ENCODE measurements at places on chromosomes 3 and 15. TPM values are rescaled to one million over a fixed set of nuclear protein-coding genes. Genes with fewer than 3 reads are reported as not detected.
A peak's percentile ranks its signal among the peaks of the same experiment; 100 is the strongest.

DNA sequence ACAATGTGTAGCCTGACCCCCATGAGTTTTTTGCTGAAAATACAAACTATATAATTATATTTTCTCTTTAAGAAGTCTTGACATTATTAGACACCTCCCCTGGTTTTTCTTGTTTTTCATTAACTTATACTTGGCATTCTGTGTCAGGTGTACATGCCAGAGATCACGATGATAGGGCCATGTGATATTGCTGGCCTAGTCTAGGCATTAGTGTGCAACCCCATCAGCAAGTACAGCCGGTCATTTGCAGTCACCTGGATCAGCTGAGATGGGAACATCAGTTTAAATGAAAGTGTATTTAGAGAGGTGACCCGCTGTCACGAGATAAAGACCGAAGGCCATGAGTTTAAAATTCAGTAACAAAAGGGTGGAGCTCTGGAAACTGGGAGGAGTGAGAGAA is 12.6 kb upstream of the SPPL2A start:
- no peak for DNase-seq

The CHRNA7 gene
- 3.8 TPM for total RNA-seq

DNA sequence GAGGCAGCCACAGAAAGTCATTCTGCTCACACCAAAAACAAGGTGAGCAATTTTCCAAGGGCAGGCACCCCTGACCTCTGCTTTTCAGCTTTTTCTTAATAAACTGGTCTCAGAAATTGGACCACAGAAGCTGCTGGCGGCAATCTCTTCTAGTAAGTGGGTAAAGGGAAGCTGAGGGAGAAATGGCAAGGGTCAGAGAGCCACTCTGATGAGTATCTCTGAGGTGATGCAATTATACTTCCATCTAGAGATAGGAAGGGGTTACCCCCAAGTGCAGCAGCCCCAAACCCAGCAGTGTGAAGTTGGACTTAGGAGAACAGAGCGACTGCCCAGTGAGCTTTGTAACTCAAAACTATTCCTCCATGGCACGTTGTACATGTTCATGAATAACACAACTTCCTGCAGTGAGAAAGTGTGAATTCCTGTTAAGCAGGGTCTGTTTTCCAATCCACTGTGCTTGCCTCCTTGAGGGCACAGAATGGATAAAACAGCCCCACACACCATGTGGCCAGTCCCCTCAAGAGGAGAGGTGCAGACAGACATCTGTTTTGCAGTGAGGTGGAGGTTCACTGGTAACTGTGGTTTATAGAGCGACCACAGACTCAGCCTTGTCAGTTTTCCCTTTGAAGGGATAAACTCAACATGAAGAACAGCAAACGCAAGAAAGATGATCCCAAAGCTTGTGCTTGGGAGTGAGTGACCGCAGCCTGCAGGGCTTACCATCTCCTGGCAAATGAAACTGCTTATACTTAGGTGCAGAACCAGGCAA is 683.4 kb upstream of the CFAP20DC start:
- no peak for DNase-seq

- DNase-seq = no peak
Observed at GRCh38 chr3:10601151-10601856, 95.9 kb upstream of the ATP2B2 start.

DNA sequence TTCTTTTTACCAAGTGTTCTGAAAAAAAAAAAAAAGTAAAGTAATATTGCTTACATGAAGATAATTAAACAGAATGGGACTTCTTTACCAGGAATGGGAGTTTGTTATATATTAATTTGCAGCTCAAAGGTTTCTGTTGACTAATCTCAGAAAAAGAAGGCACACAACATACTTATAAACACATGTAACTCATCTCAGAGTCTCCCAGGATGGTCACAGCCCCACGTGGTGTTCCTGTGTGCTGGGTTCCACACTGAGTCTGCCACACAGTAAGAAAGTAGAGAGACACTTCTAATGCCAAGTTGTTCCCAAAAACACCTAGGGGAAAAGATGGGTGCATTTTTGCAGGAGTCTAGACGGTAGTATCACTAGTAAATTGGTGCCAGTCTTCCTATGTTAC is 116.7 kb upstream of the ICE2 start:
- DNase-seq = no peak

- peak; percentile 42 for DNase-seq
Observed at GRCh38 chr3:193788189-193788991, 195.4 kb downstream of the OPA1 start.

The CLDN1 gene
- 15.1 TPM for total RNA-seq

DNA sequence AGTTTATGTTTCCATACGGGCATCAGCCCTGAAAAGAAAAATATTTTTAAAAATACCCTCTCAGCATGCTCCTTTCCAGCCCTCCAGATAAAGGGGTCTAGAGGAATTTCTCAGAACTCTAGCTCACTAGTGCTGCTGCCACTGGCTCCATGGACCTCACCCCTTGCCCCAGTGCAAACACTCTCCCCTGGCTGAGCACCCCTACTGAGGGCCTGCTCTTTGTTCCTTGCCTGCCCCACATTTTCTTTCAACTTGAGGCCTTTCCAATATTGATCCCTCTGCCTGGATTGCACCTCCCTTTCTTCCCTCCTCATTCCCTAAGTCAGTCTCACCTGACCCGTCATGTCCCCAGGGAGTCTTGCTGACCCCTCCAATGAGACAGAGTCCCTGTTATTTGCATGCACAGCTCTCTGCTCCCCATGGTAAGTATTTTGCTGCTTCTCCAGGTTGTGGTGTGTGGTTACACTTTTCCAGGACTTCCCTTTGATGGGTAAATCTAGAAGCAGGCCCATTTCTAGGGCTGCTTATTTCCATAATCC is 196.5 kb downstream of the EPHB1 start:
- no peak for DNase-seq

GRCh38 chr3:187694801-187695200 is 7.6 kb downstream of the RTP2 start:
- no peak for DNase-seq

The AMIGO3 gene
- not detected for total RNA-seq

The LNP1 gene
- not detected for total RNA-seq

The IRAK2 gene
- total RNA-seq = 3.5 TPM

DNA sequence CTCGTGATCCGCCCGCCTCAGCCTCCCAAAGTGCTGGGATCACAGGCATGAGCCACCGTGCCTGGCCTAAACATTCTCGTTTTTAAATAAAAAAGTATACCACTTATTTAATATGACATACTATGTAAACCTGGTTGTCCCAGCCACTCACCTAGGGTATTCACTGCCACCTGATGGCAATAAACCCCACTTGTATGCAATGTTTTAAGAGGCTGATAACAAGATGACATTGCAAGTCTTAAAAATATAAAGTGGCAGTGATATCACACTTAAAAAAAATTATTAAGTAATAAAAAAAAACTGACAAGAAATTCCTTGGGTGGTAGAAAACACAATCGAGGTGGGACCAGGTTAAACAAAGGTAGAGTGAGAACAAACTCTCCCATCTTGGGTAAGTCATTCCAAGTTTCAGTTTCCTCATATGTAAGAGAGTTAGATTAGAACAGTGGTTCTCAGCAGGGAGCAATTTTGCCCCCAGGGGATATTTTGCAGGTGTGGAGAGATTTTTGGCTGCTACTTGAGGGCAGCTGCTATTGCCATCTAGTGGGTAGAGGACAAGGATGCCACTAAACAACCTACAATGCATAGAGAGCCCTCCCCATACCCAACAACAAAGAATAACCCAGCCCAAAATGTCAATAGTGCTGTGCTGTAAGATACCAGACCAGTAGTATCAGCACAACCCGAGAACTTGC is 14.5 kb downstream of the ARF4 start:
- no peak for DNase-seq

- DNase-seq = no peak
Observed at GRCh38 chr3:134939978-134940377, 144.9 kb downstream of the EPHB1 start.

GRCh38 chr15:74461847-74462511 is 1.0 kb upstream of the UBL7 start:
- no peak for DNase-seq

GRCh38 chr3:142723665-142723967 is 218 bp upstream of the TRPC1 start:
- no peak for DNase-seq

- peak; percentile 58 for DNase-seq
Observed at GRCh38 chr15:85500729-85501128, 120.3 kb downstream of the AKAP13 start.

GRCh38 chr3:125440559-125440955 is 65.4 kb upstream of the ZNF148 start:
- DNase-seq = no peak

DNA sequence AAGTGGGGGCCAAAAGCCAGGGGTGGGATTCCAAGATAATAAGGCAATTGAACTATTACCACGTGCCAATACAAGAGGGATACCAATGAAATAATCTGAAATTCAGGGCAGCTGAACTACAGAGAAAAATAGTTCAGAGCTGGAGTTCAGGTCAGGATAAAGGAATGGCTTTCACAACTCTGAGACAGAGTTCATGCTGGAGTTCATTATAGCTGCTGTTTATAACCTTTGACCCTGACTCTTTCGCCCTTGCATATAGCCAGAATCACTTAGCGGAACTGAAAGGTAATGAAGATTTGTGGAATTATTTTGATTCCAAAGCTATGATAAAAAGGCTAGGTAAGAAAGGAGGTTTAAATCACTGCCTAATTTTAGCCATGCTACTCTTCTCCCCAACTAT is 55.5 kb upstream of the LRRN1 start:
- no peak for DNase-seq

The ACTRT3 gene
- 4.6 TPM for total RNA-seq

GRCh38 chr3:64327100-64327804 is 102.0 kb upstream of the PRICKLE2 start:
- peak; percentile 91 for DNase-seq

GRCh38 chr3:175940243-175940642 is 1081.1 kb downstream of the NAALADL2 start:
- no peak for DNase-seq

The GOLGA6A gene
- not detected for total RNA-seq

- DNase-seq = no peak
Observed at GRCh38 chr3:142636050-142636449, 39.9 kb downstream of the PLS1 start.

GRCh38 chr3:17820704-17821103 is 78.3 kb upstream of the TBC1D5 start:
- no peak for DNase-seq

DNA sequence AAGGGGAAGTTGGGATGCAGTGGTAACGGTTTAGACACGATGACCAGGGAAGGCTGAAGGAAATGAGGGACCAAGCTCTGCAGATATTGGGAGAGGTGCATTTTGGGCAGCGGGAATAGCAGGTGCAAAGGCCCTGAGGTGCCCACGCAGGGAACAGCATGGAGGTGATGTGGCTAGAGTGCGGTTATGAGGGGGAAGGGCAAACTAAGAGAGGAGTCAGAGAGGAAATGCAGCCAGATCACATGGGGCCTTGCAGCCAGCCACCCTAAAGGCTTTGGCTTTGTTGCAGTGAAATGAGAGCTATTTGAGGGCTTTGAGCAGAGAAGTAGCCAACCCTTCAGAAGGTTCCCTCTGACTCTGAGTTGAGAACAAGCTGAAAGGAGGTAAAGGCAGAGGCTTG is 2.6 kb downstream of the SPATA12 start:
- DNase-seq = no peak

The LRRK1 gene
- total RNA-seq = 36.6 TPM

The C2CD4A gene
- not detected for total RNA-seq

Measured in uterus (tissue), 4 donors.